Left renal cortex interstitium (tissue), 4 donors: ENCODE measurements at places on chromosomes 7 and 10. TPM values are rescaled to one million over a fixed set of nuclear protein-coding genes. Genes with fewer than 3 reads are reported as not detected.
A peak's percentile ranks its signal among the peaks of the same experiment; 100 is the strongest.

DNA sequence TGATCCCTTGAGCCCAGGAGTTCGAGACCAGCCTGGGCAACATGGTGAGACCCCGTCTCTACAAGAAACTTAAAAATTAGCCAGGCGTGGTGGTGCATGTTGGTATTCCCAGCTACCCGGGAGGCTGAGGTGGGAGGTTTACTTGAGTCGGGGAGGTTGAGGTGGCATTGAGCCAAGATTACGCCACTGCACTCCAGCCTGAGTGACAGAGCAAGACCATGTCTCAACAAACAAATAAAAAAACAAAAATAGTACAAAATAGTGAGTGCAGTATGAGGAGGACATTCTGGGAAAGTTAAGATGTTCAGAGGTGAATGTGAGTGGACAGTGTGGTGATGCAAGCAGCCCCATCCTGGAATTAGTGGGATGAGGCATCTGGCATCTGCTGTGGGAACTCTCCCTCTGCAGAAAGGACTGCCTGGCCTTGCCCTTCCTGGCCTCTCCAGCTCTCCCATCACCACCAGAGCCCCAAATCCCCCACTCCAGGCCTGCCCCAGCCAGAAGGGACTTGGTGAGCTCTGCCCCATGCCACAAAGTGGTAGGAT lies 96.6 kb upstream of the PARD3 start:
- no peak for DNase-seq

GRCh38 chr10:31584098-31584631 lies 265.1 kb downstream of the ZEB1 start:
- no peak for DNase-seq

- DNase-seq, result no peak
Measured at GRCh38 chr10:86340176-86340990, 26.2 kb downstream of the GRID1 start.

DNA sequence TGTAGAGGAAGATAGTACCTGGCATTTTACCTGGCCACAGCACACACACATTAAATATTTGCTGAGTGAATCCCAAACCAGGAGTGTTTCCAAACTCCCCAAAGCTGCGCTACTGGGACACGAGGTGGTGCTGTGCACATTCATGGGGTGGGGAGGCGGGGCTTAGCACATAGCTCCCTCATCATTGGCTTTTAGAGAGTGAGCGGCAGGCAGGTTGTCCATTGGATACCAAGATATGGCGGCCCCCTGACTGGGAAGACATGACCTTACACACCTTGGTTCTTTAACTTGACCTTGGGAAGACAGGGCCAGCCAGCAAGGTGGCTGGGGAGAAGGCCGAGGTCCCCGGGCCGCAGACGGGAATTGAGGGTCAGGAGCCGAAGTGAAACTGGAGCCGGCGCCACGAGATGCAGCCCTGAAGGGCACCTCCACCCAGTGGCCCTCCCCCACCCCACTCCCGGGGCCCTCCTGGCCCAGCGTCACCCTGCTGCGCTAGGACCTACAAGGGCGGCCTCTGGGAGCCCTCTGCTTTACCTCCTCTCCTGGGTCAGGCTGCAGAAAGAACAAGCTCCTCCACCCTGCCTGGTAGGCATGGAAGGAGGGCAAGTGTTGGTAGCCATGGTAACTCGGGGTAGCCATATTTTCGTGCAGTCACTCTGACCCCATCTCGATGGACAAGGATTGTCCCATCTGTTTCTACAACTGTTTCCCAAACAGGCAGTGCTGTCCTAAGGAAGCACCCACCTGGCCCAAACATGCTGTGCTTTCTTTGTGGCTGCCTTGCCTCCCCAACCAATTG lies 24.0 kb downstream of the TMEM176A start:
- no peak for DNase-seq

DNA sequence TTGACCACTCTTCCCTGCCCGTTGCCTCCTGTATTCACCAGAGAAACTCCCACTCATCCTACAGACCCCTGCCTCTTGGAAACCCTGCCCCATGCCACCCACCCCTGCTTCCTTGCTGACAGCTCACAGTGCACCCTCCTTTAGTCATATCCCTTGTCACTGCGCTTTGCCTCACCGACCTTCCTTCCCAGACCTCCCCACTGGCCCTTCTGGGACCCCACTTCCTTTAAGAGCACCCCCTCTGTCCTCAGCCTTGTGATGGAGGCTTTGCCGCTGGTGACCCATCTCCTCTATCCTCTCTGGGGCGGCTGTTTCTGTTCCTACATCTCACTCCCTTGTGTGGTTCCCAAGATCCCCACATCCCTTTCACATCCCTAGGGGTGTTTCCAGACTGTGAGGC lies 92.8 kb upstream of the ZMIZ1 start:
- no peak for DNase-seq

- no peak for DNase-seq
Measured at GRCh38 chr7:92763636-92764423, 72.5 kb downstream of the CDK6 start.

- DNase-seq, result no peak
Measured at GRCh38 chr10:96041146-96041545, 2.2 kb upstream of the CCNJ start.

- no peak for DNase-seq
Measured at GRCh38 chr10:13686331-13686752, 99.6 kb downstream of the PRPF18 start.

DNA sequence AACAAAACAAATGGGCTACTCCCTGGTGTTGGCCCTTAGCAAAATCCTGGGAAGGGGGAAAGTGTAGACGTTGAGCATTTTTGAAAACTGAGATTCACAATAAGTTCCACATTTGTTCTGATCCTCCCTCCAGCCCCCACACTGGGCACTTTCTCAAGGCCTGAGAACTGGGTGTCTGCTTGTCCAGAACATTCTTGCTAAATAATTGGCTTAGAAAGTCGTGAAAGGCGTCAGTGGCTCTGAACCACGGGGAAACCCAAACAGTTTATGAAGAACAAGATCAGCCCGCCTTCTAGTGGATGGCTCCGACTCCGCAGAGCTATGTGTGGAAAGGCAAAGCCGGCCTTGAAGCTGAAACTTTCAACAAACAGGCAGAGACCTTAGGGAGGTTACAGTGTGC lies 370.1 kb downstream of the PRPF18 start:
- DNase-seq, result no peak

GRCh38 chr10:104680467-104681401 lies 39.6 kb downstream of the SORCS3 start:
- DNase-seq, result peak; percentile 56

DNA sequence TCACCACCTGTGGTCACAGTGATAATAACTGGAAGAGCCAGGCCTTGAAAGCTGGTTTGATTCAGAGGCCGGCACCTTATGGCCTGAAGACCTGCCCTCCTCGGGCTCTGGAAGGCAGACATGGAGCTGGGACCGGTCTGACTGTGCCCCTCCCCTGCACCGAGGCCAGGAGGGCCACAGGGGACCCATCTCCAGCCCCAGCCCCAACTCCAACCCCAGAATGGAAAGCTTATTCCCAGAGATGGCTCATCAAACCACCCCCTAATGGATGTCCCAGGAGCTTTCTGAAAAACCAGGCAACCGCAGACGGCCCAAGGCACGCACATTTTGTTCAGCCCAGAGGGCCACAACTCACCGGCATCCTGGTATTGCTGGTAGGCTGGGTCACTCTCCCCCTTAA lies 16.8 kb downstream of the PDIA4 start:
- no peak for DNase-seq

DNA sequence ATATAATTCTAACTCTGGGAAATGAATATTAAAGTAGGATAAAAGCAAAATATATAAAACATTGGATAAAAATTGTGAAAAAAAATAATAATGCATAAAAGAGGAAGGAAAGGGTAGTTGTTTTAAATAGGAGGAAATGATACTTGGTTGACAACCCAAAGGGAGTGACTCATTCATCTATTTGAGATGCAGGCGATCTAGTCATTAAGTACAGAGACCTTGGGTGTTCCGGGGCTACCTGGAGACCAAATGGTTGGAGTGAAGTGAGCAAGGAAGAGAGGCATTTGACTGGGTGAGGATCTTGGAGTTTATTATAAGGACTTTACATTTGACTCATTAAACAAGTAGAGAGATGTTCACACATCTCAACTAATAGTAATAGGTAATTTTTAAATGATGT lies 111.0 kb downstream of the LRRTM3 start:
- no peak for DNase-seq

GRCh38 chr10:58609532-58610150 lies 97.0 kb downstream of the BICC1 start:
- no peak for DNase-seq

DNA sequence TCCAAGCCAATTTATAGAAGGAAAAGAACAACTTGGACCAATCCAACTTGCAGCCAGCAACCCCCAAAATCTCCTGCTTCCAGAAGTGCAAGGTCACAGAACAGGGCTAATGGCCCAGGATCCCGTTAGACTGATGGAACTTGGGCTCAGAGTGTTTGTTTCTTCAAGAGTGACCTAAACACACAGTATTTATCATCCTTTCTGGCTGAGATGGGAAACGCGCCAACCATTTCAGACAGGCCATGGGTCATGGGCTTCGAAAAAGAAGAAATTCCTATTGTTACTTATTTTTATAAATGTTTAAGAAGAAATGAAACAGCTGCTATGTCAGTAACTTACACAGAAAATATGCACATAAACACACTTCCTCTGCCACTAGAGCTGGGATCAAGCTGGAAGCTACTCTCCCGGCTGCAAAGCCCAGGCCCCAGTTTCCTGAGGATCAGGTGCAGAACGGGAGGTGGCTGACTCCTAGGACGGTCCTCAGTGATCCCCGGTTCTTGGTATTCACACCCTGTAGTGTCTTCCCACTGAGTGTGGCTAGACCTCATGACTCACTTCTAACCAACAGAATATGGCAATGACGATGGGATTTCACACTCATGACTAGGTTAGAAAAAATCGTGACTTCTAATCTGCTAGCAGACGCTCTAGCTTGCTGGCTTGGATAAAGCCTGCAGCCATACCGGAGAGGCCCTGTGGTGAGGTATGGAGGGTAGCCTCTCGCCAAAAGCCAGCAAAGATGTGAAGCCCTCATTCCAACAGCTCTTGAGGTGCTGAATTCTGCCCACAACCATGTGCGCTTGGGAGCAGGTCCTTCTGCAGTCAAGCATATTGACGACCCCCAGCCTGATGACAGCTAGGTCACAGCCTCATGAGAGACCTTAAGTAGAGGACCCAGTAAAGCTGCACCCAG lies 60.2 kb downstream of the CHST15 start:
- DNase-seq, result peak; percentile 47

DNA sequence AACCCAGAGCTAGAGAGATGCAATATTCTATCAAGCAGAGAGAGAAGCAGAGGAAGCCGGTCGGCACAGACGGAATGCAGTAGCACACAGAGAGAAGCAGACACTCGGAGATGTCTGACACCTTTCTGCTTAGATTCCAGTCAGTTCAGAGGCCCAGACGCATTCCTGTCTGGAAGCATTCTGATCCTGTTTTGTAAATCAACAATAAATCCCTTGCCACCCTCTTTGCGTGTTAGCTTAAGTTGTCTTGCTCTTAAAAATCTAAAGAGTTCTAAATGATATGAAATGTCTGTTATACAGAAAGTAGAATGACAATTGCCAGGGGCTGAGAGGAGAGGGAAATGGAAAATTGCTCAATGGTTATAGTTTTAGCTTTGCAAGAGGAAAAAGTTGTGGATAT lies 27.4 kb upstream of the ATRNL1 start:
- DNase-seq, result no peak

The CFAP69 gene
- 17.3 TPM for polyA plus RNA-seq

The PLA2G12B gene
- polyA plus RNA-seq, result 7.0 TPM
